MG63 (cell line): ENCODE measurements at places on chromosomes 16 and 17.

GRCh38 chr16:9706217-9706836 is 475.9 kb downstream of the GRIN2A start:
- peak; percentile 5 for DNase-seq

DNA sequence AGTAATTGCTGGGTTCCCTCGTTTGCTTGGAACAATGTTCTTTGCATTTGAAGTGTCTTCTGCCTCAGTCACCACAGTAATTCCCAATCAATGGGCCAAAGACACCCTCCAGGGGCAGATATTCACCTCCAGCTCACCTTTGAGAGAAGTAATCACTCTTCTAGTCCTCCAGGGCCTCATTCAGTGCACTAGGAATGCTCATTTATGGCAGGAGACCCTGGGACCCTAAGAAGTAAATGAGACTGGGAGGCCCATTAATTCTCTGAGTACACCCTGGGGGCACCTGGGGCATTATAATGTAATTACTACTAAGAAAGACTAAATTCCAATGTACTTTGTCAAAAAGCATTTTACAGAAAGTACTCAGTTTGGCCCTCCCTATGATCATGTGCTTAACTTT is 158.2 kb upstream of the XYLT1 start:
- no peak for DNase-seq

DNA sequence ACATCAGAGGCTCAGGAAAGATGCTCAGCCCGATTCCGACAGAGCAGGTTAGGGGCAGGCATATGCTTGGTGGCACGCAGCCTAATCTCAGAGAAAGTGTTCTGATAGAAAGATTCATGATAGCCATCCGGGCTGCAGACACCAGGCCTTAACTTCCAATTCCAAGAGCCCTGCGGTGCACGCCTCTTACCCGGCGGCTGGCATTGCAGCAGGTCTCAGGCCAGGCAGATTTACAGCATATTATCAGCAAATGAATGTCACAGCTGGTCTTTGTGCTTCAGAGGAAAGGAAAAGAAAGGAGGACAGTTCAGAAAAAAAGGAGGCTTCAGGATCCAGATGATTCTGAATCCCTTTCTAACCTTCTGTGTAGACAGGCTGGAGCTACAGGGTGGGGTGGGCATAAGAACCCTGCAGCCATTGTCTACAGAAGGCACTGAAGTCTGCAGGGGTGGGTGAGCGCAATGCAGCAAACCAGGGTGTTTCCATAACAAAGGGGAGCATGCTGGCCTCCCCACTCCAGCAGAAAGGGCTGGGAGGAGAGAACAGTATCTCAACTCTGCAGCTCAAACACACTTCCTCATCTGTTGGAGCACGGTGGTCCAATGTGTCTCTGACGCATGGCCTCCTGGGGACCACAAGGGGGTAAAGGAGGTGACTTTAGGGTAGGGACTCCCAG is 277.4 kb upstream of the XYLT1 start:
- no peak for DNase-seq

DNA sequence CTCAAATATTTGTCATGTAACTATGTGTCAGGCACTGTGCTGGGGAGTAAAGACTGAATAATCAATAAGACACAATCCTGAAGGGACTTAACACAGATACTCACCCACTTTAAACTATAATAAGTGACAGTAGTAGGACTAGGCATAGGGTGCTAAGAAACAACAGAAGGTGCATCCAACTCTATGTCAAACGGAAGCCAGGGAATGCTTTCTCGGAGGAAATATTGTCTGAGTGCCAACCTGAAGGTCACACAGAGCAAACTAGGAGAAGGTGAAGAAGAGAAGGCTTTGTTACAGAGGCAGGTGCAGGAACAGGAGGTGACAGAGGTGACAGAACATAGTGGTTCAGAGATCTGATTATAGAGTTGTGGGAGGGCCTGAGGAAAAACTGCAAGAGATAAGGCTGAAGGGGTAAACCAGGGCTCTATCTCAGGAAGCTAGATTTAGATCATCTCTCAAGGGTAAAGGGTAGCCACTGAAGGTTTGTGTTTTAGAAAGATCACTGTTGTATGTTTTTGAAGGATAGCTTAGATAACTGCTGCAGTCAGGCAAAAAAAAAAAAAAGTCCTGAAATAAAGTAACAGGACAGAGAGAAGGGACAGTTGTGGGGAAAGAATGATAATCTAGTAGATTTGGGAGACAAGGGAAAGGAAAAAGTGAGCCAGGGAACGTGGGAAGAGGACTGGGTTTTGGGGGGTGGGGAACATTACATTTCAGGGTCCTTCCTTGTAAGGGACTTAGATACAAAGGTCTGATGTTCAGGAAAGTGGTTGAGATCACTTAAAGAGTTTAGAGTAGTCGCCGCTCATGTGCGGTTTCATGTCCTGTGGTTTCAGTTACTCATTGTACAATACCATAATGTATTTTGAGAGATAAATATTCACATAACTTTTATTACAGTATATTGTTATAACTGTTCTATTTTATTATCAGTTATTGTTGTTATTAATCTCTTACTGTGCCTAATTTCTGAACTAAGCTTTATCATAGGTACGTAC is 85.6 kb upstream of the NETO2 start:
- DNase-seq = no peak

DNA sequence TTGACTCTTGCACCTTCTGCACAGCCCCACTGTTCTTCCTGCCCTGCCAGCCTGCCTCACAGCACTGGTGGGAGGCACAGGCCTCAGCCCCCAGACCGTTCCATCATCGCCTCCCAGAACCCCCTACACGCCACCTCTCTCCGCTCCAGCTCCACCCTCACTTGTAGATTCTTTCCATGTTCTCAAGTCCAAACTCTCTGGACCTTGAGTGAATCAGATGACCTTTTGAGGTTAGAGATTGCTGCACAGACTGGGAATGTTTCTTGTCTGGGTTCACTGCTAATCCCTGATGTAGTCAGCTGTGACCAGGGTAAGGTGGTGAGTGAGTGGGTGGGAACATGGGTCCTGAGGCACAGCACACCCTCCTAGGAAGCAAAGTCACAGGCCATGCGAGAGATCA is 272.4 kb downstream of the IRF8 start:
- DNase-seq = no peak

GRCh38 chr17:31390748-31391495 is 553 bp upstream of the RAB11FIP4 start:
- no peak for DNase-seq

- DNase-seq = peak; percentile 25
These were observed 490 bp downstream of the GID4 start for GRCh38 chr17:18039535-18040260.

- no peak for DNase-seq
These were observed 412 bp upstream of the ADGRG3 start for GRCh38 chr16:57667526-57668262.

- no peak for DNase-seq
These were observed 49.7 kb upstream of the ANKFY1 start for GRCh38 chr17:4313221-4314114.

DNA sequence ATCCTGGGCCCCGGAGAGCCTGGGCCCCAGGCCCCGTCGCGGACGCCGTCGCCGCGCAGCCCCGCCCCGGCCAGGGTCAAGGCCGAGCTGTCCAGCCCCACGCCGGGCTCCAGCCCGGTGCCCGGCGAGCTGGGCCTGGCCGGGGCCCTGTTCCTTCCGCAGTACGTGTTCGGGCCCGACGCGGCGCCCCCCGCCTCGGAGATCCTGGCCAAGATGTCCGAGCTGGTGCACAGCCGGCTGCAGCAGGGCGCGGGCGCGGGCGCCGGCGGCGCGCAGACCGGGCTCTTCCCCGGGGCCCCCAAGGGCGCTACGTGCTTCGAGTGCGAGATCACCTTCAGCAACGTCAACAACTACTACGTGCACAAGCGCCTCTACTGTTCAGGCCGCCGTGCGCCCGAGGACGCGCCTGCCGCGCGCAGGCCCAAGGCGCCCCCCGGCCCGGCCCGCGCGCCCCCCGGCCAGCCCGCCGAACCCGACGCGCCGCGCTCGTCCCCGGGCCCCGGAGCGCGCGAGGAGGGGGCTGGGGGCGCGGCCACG is 36.8 kb upstream of the ZC3H18 start:
- DNase-seq = no peak

DNA sequence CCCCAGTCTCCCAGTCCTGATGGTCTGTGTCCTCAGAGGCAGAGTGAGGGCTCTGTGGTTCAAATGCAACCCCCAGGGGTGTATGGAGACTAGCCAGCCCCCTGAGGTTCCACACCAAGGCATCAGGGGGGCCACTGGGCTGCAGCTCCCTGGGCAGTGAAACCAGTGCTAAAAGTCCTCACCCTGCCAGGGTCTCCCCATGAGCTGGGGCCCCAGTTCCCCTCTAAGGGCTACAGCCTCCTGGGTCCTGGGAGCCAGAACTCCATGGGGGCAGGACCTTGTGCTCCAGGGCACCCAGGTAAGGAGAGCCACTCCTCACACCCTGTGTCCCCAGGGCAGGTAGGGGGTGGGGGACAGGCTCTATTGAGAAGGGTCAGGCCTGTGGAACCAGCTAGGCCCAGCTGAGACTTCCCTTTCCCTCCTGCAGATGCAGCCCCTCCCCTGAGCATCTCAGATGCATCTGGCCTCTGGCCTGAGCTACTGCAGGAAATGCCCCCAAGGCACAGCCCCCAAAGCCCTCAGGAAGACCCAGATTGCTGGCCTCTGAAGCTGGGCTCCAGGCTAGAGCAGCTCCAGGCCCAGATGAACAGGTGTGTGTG is 6.4 kb upstream of the DCAF7 start:
- DNase-seq = no peak

- DNase-seq = no peak
These were observed 12.6 kb upstream of the SRRM2 start for GRCh38 chr16:2739625-2740430.

DNA sequence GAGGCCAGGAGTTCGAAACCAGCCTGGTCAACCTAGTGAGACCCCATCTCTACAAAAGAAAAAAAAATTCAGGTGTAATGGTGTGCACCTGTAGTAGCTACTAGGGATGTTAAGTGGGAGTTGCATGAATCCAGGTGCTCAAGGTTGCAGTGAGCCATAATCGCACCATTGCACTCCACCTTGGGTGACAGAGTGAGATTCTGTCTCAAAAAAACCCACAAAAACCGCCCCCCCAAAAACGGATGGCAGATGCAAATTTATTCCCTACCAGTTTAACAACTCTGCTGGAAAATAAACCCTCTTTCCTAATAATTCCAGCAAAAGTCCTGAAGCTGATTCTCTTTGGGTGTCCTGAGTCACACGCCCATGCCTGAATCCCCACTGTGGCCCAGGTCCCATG is 140.3 kb downstream of the PRKCB start:
- DNase-seq = no peak

DNA sequence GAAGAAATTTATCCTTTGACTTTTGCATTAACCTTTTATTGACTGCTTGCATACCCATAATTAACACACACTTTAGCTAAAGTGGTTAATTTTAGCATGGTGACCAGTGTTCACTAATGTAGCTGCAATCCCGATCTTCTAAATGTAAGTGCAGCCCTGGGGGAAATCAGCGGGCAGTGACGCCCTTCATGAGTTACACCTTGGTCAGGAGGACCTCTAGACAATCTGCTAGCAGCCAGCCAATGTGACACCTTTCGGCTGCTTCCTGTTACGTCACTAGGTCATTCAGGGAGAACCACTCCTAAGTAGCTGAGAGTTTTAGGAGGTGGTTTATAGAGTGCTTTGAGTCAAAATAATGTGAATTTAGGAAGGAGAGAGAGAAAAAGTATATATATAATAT is 180.5 kb downstream of the IRX3 start:
- no peak for DNase-seq

DNA sequence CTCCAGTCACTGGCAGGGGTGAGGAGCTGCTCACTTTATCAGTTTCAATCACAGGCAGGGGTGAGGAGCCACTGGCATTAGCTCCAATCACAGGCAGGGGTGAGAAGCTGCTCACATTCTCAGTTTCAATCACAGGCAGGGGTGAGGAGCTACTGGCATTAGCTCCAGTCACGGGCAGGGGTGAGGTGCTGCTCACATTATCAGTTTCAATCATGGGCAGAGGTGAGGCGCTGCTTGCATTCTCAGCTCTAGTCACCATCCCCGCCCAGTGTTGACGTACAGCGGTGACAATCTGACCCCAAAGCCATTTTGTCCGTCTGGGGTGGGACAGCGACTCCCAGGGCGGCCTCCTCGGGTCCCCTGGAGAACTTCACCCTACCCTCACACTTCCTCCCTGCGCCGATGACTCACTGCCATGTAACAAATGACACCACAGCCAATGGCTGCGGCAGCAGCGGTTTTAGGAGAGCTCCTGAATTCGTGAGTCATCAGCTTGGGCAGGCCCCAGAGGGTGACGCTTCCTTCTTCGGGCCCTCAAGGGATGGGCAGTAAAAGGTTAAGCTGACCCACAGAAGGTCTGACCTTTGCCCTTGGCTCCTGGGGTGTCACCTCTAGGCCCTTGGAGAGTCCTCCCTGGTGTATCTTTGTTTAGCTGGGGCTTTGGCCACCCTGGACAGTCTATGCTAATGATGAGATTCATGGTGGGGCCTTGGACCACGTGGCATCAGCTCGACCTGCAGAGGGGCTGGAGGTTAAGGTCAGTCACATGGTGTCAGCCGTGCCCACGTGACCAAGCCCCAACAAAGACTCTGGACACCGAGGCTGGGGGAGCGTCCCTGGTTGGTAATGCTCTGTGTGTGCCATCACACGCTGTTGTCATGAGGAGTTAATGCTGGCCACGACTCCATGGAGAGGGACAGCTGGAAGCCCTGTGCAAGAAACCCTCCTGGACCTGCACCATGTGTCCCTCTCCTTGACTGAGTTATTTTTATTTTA is 171.7 kb downstream of the C16orf95 start:
- peak; percentile 91 for DNase-seq

DNA sequence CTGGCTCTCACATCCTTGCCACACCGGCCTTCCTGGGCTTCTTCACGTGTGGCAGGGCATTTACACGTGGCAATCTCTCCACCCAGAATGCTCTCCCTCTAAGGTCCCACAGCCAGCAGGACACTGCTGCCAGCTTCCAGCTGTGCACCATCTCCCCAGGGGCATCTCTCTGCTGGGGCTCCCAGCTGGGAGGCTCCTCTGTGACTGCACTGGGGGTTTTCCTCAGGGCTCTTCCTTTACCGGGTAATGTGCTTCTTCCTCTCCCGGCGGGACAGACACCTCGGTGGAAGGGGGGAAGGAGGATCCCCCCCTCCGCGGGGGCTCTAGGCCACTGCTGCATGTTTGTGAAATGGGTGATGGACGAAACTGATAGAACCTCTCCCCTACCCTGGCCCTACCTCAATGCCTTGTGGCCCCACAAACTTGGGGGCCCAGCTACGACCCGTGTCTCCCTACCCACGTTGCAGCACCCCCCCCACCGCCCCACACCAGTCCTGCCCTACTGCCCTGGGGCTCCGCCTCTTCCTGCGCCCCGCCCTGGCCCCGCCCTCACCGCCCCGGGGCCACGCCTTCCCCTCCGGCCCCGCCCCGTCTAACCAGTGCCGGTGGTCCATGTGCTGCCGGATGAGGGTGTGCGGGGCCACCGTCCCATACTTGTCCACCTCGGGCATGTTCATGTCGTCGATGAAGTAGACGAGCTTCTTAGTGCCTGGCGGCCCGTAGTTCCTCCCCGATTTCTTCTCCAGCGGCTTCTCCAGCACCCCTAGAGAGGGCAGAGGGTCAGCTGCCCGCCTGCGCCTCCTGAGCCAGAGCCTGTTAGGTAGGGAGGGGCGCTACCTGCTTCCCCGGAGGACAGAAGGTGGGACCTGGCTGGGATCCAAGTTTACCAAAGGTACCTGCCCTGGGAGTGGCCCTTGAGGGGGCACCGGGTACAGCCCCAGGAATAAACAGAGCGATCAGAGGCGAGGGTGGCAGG is 92.6 kb downstream of the DNAH17 start:
- DNase-seq = peak; percentile 71
